Activated T-cell treated with anti-CD3 and anti-CD28 coated beads for 4 hours (primary cell): ENCODE measurements at places on chromosomes 5 and 9.

DNA sequence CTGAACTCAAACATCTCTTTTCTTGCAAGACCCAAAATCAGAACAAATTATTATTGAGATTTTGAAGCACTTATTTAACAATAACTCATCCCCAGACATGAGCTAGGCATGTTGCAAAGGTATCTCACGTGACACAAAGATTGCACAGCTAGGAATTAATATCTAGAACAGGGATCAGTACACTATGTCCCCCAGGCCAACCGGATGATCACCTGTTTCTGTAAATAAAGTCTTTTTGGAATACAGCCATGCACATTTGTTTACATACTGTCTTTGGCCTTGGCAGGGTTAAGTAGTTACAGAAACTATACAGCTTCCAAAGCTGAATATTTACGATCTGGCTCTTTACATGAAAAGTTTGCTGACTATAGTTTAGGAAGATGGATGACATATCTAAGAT lies 287.7 kb downstream of the ACTL7B start:
- DNase-seq: no peak

GRCh38 chr5:147752033-147752432 lies 30.5 kb downstream of the JAKMIP2 start:
- DNase-seq: no peak

DNA sequence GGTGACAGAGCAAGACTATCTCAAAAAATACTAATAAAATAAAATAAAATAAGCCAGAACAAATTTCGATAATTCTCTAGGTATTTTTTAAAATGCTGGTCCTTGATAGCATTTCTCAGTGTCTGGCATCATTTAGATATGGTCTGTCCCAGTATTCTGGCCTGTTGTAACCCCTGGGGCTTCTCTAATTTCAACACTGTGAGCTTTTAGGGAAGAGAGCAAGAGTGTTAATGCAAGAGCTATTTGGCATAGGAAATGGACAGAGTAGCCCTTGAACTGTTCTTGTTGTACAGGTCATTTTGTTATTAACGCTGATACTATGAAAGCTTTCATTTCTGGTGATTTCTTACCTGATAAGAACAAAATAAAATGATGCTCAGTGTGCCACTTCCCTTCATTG lies 112.2 kb upstream of the ZNF608 start:
- no peak for DNase-seq

GRCh38 chr5:6748142-6748541 lies 34.9 kb downstream of the TENT4A start:
- no peak for DNase-seq

GRCh38 chr5:74862221-74862620 lies 4.0 kb downstream of the FAM169A start:
- no peak for DNase-seq

DNA sequence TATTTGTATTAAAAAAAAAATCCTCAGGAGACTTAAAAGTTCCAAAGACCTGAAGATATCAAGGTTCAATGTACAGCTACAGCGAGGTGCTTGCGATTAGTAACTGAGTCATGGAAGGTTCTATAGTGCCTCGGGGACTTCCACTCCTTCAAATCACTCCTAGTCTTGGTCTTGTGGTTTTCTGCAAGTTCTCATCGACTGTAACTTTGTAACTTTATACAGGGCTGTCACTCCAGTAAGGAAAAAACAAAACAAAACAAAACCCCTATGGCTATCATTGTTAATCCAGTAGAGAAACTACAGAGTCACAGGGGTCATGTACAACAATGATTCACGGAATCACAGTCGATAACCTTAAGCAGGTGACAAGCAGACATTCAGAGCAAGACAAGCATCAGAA lies 39.8 kb upstream of the SELENOP start:
- DNase-seq: no peak

DNA sequence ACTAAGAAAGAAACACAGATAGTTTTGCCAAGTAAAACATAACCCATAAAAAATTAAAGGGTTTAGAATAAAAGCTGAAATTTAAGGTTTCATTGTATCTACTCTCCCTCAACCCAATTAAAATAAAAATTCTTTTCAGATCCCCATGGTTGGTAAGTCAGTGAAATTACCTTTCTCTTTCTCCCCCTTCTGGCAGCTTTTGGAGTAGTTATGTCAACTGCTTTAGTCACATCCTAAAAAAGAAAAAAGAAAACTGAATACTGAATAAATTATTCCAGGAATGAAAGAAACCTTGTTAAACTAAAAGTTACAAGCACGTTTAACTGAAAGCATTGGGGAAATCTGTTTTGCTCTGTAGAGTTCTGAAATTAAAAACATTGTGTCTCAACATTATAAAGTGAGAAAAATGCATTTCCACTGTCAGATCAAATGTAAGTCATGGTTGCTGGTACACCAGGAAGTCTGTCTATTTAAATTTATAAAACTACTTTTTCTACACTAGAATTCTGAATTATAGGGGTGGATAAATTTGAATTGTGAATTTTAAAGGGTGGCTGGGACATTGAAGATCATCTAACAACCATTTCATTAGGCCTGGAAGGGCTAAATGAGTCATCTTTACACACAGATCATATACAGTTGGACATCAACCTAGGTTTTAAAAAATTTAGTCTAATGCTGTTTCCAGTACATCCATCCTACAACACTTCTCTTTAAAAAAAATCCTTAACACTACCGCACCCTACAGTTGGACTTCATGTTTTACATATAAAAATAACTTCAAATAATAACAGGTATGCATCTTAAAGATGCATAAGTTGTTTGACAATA lies 24.7 kb downstream of the PSIP1 start:
- DNase-seq: no peak

GRCh38 chr5:142800776-142801494 lies 30.8 kb downstream of the ARHGAP26 start:
- peak; percentile 11 for DNase-seq

DNA sequence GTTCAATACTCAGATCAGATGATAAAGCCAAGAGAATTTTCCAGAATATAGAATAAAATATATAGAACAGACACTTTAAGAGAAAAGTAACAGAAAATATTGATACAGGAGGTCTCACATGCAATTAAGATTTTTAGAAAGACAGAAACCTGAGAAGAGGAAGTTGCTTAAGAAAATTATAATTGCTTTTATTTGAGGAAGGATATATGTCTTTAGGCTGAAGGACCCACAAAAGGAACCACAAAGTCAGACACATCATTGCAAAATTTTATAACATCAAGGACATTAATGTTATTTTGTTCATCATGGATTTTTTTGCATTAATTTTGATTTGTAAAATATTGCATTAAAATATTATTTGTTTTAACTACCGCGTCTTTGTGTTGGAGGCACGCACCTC lies 141.5 kb downstream of the FSTL4 start:
- DNase-seq: no peak

- DNase-seq: no peak
Measured at GRCh38 chr9:130368631-130369103, 76.1 kb upstream of the ASS1 start.

DNA sequence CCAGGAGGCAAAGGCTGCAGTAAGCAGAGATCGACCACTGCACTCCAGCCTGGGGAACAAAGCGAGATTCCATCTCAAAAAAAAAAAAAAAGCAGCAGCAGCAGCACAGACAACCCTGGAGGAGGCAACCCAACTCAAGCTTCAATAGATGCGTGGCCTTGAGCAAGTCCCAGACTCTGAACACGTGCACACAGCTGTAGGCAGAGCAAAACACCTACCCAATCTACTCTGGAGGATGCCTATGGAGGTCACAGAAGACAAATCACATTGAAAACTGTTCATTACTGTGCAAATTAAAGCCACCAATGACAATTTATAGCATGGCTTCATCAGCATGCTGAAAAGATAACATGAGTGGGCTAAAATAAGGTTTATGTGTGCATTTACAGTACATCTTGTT lies 7.2 kb downstream of the TLE1 start:
- DNase-seq: no peak

DNA sequence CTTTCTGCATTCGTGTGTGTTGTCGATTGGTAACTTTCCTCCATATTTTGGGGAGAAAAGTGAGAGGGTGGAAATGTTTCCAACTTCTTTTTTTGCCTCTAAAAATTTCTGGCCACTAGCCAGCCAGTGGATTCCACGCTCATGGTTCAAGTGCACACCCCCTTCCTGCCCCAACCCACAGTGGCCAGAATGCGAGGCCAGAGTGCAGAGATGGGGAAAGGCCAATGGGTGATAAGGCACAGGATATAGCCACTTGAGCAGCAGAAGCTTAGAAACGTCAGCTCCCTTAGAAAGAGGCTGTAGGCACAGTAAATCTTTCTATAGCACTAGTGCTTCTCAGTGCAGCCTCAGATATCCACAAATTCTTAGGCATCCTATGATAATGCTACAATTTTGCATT lies 75.8 kb upstream of the ADRB2 start:
- no peak for DNase-seq

- no peak for DNase-seq
Measured at GRCh38 chr5:53173083-53173482, 63.5 kb upstream of the MOCS2 start.

DNA sequence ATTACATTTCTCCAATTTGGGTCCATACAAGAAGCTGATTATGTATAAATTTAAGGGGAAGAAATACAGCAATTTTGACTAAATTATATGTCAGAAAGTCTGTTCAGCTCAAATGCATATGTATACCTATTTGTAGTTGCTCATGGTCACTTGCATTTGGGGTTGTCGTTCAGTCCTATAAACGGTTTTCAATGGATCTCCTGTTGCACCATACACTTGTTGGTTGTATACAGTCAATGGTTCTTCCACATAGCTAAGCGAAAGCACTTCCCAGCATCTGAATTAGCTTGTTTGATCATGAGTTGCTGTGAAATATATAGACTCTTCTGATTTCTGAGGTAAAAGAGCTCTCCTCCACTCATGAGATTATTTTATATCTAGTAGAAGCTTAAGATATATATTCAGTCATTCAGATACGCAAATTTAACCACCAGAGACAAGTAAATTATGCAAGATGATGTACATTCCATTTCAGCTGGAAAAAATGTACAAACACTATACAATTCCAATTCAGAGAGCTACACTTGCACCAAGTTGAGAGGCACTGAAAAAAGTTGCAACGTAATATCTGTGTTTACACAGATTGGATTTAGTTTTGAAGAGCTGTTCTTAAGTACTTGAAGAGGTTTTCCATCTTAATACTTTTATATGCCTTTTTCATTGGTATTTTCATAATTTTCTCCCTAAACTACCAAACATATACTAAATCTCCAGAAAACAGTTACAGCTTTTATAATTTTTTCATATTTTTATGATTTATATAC lies 64.4 kb upstream of the POU5F2 start:
- DNase-seq: no peak

- no peak for DNase-seq
Measured at GRCh38 chr5:136814619-136815378, 449.5 kb upstream of the TRPC7 start.
